ENCODE measurements at places on chromosomes 2 and 18. TPM values are rescaled to one million over a fixed set of nuclear protein-coding genes. Genes with fewer than 3 reads are reported as not detected.

MFSD2B gene
- total RNA-seq, result 0.25 TPM

UGT1A8 gene
- not detected for total RNA-seq

AKAIN1 gene
- total RNA-seq, result not detected

C2orf80 gene
- total RNA-seq, result not detected

VWC2L gene
- not detected for total RNA-seq

GKN1 gene
- not detected for total RNA-seq

PDE1A gene
- total RNA-seq, result not detected

TMEM37 gene
- not detected for total RNA-seq

LRATD1 gene
- total RNA-seq, result not detected

RTP5 gene
- 0.22 TPM for total RNA-seq

HJURP gene
- total RNA-seq, result 79.8 TPM

MAB21L4 gene
- not detected for total RNA-seq

Data from activated CD8-positive, alpha-beta T cell treated with anti-CD3 and anti-CD28 coated beads for 36 hours (primary cell).